ENCODE measurements at places on chromosomes 1 and 21. TPM values are rescaled to one million over a fixed set of nuclear protein-coding genes. Genes with fewer than 3 reads are reported as not detected.

Gene S100A7A
- not detected for total RNA-seq

Gene ZNF695
- 14.2 TPM for total RNA-seq

Gene ACTRT2
- not detected for total RNA-seq

Gene SMCP
- not detected for total RNA-seq

Gene TMEM125
- 0.44 TPM for total RNA-seq

Gene GLIS1
- total RNA-seq: not detected

Gene CD48
- 131 TPM for total RNA-seq

Gene CD34
- total RNA-seq: not detected

Gene SYF2
- total RNA-seq: 36.5 TPM

Gene RORC
- not detected for total RNA-seq

Gene PRMT6
- 42.9 TPM for total RNA-seq

Gene ANKRD65
- not detected for total RNA-seq

Gene CD84
- 28.8 TPM for total RNA-seq

Gene LRRN2
- not detected for total RNA-seq

Gene PADI6
- total RNA-seq: not detected

Gene STK40
- 81.9 TPM for total RNA-seq

Gene CD101
- total RNA-seq: not detected

Gene SPOCD1
- total RNA-seq: 1.1 TPM

Gene ASPM
- 93.9 TPM for total RNA-seq

Gene DMRTA2
- not detected for total RNA-seq

Gene TRIM67
- total RNA-seq: 0.06 TPM

Gene RAB42
- not detected for total RNA-seq

Gene RAVER2
- total RNA-seq: 0.08 TPM

Gene KCNT2
- not detected for total RNA-seq

All from OCI-LY7 (cell line).